ENCODE measurements at places on chromosomes 2 and 18.

DNA sequence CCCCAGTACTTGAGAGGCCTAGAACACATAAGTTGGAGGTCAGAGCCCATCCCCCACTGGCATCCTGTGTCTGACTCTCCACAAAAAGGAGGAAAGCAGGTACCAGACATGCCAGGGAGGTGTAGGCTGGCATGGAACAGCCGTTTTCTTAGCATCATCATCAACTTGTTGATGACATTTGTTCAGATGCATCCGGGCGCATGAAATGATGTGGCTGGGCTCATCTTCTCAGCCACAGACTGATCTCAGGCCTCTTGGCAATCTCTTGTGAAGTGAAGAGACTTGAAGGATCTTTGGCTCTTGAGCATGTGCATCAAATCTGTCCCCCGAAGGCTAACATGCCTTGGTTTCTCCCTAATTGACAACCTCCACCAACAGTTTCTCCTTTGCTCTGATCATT lies 243.3 kb downstream of the TSN start:
- no peak for DNase-seq

- no peak for DNase-seq
Observed at GRCh38 chr2:10169053-10169578, 46.6 kb downstream of the RRM2 start.

DNA sequence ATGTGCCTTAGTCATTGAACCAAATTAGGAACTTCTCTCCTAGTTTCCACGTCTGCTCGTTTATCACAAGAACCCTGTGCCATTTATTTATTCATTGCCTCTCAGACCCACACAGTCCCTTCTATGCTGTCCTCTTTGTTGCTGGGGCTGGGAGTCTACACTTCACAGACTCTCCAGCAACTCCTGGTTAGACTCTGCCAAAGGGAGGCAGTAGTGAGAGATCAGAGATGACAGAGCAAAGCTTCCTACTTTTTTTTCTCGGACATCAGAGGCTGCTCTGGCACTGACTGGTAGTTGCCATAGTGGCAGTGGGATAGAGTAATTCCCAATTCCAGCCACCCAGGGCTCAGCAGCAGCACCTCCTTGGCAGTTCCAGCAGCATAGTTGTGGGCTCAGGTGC lies 277.5 kb downstream of the BCL11A start:
- DNase-seq = no peak

DNA sequence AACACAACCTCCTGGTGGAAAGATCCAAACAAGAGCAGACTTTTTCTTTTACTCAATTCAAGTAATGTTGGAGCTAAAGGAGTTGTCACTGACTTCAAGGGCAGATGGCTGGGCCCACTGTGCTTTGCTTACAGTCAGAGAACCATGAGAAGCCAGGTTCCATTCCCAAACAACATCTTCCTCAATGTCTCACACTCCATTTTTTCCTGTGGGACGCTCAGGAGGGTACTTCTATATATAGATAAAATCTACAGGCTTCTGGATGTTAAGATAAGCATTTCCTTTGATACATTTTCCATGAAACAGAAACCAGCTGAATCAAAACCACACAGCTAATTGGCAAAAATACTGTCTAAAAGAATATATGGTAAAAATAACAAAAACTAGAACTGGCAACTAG lies 14.4 kb downstream of the IWS1 start:
- no peak for DNase-seq

DNA sequence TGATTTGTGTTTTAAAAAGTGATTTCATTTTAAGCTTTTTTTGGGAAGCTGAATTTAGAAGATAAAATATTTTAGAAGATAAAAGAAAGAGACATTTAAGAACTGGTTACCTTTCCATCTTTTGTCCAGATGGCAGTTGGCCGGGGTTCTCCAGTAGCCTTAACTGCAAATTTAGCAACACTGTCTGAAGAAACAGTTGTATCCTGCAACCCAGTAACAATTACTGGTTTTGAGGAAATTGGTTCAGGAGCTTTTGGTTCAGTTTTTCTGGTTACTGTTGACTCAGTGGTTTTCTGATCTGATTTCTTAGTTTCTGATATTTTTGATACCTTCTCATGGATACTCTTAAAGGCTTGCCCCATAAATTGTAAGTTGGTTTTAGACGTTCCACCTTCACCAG lies 49.9 kb downstream of the PLEKHA3 start:
- DNase-seq = no peak

DNA sequence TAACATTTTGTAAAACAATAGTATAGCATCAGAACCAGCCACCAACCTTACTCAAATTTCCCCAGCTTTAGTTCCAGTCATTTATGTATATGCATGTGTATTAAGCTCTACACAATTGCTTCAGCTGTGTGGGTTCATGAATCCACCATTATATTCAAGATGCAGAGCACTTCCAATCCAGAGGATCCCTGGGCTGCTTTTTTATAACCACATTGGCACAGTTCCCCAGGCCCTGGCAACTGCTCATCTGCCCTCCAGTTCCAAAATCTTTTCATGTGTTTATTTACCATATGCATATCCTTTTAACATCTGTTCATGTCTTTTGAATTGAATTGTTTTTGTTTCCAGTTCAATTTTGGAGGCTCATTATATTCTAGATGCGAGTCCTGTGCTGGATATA lies 482.9 kb upstream of the HS6ST1 start:
- no peak for DNase-seq

- DNase-seq = no peak
Observed at GRCh38 chr2:180507028-180507427, 473.4 kb upstream of the UBE2E3 start.

DNA sequence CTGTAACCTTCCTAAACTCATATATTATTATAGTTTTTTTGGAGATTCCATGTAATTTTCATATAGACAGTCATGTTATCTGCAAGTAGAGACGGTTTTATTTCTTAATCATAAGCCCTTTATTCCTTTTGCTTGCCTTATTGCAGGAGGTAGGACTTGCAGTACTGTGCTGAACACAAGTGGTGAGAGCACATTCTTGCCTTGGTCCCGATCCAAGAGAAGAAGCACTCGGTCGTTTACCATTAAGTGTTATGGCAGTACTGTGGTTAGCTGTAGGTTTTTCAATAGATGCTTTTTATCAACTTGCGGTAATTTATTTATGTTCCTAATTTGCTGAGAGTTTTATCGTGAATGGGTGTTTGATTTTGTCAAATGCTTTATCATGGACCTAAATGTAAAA lies 305.7 kb downstream of the DYSF start:
- no peak for DNase-seq

GRCh38 chr18:4016391-4017049 lies 438.6 kb downstream of the DLGAP1 start:
- no peak for DNase-seq

- no peak for DNase-seq
Observed at GRCh38 chr2:126790987-126791780, 107.5 kb upstream of the TEX51 start.

- no peak for DNase-seq
Observed at GRCh38 chr2:119683074-119683712, 4.2 kb downstream of the TMEM177 start.

GRCh38 chr2:200454927-200455801 lies 54.7 kb downstream of the KCTD18 start:
- DNase-seq = no peak

DNA sequence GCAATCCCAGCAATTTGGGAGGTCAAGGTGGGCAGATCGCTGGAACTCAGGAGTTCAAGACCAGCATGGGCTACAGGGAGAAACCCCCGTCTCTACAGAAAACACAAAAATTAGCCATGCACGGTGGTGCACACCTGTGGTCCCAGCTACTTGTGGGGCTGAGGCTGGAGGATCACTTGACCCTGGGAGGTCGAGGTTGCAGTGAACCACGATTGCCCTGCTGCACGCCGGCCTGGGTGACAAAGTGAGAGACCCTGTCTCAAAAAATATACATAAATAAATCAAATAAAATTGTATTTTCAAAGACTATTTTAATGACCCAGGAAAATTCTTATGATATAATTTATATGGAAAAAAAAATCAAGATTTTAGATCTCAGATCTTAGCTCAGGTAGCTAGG lies 191.5 kb downstream of the ZFP36L2 start:
- no peak for DNase-seq

- peak; percentile 51 for DNase-seq
Observed at GRCh38 chr18:23071285-23071684, 64.0 kb upstream of the CABLES1 start.

GRCh38 chr18:63858456-63858855 lies 29.0 kb upstream of the SERPINB2 start:
- no peak for DNase-seq

All from memory B cell (primary cell).